NCI-H1930 (cell line): ENCODE measurements at places on chromosomes 12 and 14.

DNA sequence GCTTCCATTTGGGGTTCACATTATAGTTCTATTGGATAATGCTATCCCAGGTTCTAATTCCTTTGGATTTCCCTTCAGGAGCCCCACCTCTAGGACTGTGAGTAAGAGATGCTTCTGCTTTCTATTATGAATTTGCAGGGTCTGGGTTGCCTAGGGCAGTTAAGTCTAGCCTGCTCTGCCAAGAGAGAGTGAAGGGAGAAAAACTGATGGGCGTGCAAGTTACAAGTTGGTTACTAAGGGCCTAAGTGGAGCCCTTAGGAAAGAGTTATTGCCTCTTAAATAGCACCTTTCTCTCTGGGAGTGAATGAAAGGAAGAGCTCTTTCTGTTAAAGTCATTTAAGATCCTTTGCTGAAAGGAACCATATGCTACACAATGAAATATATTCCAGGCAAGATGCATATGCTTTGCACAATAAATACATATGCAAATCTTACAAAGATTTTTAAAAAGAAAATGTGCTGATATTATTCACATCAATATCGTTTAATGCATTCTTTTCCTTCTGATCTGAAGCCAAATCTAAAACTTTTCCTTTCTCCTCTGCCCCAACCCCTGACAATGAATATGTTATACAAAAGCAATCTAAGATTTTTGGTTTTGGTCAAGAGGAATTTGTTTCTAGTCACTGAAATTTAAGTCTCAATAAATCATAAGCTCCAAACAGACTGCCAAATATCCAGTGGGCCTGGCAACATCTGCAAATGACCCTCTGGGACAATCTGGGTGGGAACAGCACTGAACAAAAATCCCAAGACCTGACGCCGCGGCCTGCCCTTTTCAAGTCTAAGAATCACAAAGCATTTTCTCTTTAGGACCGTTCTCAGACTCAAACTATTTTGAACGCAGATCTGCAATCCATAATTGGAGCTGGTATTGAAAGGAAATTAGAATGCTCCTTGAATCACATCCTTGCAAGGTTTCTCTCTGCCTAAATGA, 586.7 kb downstream of the ETNK1 start:
- DNase-seq = no peak

DNA sequence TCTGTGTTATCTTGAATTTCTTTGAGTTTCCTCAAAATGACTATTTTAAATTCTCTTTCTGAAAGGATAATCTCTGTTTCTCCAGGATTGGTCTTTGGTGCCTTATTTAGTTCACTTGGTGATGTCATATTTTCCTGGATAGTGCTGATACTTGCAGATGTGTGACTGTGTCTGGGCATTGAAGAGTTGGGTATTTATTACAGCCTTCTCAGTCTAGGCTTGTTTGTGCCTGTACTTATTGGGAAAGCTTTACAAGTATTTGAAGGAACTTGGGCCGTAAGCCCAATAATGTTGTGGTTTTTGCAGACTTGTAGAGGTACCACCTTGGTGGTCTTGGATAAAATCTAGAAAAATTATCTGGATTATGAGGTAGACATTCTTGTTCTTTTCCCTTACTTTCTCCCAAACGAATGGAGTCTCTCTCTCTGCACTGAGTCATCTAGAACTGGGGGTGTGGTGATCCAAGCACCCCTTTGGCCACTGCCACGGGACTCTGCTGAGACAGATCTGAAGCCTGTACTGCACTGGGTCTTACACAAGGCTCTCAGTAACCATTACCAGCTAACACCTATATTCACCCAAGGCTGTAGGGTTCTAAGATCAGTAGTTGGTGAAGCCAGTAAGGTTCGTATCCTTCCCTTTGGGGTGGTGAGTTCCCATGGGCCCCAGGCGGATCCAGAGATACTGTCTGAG, 703.7 kb upstream of the MGAT4C start:
- no peak for DNase-seq

DNA sequence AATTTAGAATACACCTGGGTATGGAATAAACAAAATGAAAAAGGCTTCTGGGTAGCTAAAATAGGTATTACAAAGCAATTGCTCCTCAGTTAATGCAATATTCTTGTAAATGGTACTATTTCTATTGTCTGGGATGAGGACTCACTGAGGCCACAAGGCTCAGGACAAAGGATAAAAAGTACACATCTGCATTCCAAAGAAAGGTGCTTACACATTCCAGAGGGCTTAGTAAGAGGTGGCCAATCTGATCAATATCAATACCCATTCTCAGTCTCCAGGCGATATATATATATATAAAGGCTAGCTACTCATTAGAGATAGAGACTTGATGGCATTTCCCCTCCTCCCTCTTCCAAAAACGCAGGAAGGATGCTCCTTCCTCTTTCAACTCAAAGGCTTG, 43.8 kb downstream of the ATXN7L3B start:
- no peak for DNase-seq

- no peak for DNase-seq
These were observed 8.4 kb downstream of the NPAS3 start for GRCh38 chr14:32947081-32947480.

DNA sequence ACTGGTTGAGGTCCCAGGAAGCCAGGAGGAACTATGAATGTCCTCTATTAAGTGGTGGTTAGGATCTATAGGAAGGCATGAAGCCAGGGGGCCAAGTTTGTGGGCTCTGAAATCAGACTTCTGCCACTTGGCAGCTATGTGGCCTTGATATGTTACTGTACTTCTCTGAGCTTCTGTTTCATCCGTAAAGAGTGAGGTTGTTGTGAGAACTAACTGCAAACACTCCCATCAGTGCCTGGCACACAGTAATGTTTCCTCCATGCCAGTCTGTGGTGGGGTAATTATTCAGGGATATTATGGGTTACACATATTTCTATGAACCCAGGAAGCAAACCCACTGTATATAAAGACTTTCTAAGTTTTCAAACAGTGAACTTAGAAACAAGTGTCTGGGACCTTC, 57.4 kb downstream of the PLXNC1 start:
- DNase-seq = no peak

DNA sequence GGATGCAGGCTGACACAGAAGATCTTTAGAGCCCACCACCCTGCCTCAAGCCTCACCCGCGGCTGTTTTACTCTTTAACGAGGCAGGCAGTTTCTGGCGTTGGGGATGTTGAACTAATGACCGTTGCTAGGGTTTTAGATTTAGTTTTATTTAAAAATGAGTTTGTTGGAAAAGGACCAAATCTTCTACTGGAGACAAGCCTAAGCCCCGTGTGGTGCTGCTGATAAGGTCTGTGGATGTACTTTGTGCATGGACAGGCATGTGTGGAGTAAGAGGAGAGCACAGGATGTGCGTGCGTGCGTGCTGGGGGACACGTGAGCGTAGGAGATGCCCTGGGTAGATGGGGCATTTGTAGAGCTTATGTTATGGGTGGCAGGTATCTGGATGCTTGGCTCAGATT, 5.7 kb downstream of the NTF3 start:
- no peak for DNase-seq
